ENCODE measurements at places on chromosomes 7 and 10. TPM values are rescaled to one million over a fixed set of nuclear protein-coding genes. Genes with fewer than 3 reads are reported as not detected.

CCDC172 gene
- polyA plus RNA-seq, result not detected

FOXI2 gene
- not detected for polyA plus RNA-seq

ASB4 gene
- polyA plus RNA-seq, result not detected

ATOH7 gene
- not detected for polyA plus RNA-seq

TSPAN14 gene
- 22.9 TPM for polyA plus RNA-seq

FAM131B gene
- polyA plus RNA-seq, result 0.50 TPM

ZNF518A gene
- 6.8 TPM for polyA plus RNA-seq

ANKRD22 gene
- polyA plus RNA-seq, result not detected

FASTK gene
- 111 TPM for polyA plus RNA-seq

ZNF775 gene
- 1.6 TPM for polyA plus RNA-seq

ANXA8 gene
- 4.0 TPM for polyA plus RNA-seq

TCERG1L gene
- polyA plus RNA-seq, result not detected

TRPV6 gene
- polyA plus RNA-seq, result not detected

MIOS gene
- polyA plus RNA-seq, result 12.4 TPM

CALML5 gene
- polyA plus RNA-seq, result not detected

CTAGE8 gene
- not detected for polyA plus RNA-seq

HABP2 gene
- not detected for polyA plus RNA-seq
